ENCODE measurements at places on chromosomes 7 and 10.

GRCh38 chr10:90930070-90930837 is 9.4 kb upstream of the ANKRD1 start:
- no peak for DNase-seq

GRCh38 chr10:97179311-97179710 is 6.4 kb downstream of the SLIT1 start:
- DNase-seq: no peak

GRCh38 chr7:5382281-5382892 is 41.2 kb downstream of the TNRC18 start:
- no peak for DNase-seq

DNA sequence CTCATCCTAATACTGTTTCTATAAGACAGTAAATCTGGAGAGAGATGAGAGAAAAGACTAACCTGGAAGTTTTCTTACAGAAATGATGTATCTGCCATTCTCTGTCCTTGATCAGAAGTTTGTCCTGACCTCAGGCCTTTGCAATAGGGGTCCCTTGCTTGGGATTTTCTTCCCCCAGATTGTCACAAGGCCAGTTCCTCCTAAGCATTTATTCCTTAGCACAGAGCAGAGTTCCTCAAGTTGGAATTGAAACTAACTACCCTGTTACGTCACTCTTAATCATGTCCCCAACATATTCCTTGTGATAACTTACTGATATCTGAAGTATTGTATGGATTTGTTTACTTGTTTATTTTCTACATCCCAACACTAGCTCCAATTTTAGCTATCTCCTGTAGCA is 202.1 kb downstream of the COBL start:
- no peak for DNase-seq

- no peak for DNase-seq
Observed at GRCh38 chr10:32982911-32983909, 25.2 kb upstream of the ITGB1 start.

DNA sequence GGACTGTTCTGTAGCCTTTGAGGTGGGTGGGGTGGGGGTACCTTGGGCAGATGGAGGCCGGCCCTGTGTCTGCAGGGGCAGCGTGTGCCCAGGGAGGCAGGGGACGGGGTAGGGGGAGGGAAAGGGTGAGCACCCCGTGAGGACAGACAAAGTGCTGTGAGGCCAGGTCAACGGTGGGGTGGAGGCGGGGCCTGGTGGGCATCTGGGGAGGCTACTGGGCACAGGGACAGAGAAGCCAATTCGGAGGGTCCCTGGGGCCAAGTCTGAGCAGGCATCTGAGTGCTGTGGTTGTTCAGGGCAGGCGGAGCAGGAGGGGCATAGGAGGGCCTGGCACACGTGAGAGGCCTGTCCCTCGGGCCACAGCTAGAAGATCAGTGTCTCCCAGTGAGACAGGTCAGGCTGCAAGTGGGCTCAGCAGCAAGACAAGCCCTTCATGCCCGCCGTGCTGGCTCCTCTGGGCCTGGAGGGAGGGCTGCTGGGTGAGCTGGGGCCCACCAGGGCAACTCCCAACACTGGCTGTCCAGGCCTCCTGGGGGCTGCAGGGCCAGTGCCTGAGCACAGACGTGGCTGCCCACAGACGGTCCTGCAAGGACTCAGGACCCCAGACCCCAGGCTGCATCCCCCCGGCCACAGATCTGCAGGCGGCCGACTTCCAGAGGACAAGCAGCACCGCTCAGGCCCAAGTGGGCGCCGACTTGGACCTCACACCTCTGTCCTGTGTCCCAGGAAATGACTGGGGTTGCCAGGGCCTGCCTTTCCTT is 26.4 kb upstream of the KNDC1 start:
- DNase-seq: no peak

GRCh38 chr7:36965625-36966024 is 241.3 kb upstream of the AOAH start:
- no peak for DNase-seq

GRCh38 chr10:7484456-7485243 is 73.8 kb upstream of the SFMBT2 start:
- DNase-seq: no peak

DNA sequence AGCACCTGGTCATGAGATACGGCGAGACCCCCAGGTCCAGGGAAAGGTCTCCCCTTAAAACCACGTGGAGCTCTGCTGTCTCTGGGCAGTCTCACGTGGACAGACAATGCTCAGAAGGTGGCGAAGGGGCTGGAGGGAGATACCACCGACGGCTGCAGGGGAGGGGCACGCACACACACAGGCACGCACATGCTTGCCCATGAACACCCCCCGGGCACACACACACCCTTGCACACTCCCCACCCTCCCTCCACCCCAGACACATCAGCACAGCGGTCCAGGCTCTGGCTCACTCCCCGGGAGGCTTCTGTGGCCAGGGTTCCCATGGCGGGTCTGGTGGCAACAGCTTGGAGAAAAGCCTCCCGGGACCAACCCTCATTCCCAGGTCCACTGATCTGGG is 52.4 kb upstream of the TNRC18 start:
- DNase-seq: no peak

GRCh38 chr7:149809215-149809614 is 29.0 kb upstream of the ZNF862 start:
- DNase-seq: no peak

DNA sequence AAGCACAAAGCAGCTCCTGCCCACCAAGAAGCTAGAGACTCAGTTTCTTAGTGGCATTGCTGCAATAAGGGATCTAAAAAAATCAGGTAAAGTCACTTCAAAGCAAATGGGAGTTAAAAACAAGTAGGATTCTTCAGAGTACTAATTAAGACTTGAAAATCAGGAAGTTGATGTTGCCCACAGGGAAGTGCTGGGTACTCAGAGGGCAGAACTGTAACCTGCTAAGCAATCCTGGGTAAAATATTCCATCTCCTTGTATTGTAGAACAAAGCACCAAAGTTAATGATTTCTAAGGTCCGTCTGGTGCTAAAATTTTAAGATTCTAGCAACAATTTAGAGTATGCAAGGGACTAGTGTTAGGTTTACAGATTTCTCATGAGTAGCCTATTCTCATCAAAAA is 8.3 kb downstream of the PEX1 start:
- no peak for DNase-seq

DNA sequence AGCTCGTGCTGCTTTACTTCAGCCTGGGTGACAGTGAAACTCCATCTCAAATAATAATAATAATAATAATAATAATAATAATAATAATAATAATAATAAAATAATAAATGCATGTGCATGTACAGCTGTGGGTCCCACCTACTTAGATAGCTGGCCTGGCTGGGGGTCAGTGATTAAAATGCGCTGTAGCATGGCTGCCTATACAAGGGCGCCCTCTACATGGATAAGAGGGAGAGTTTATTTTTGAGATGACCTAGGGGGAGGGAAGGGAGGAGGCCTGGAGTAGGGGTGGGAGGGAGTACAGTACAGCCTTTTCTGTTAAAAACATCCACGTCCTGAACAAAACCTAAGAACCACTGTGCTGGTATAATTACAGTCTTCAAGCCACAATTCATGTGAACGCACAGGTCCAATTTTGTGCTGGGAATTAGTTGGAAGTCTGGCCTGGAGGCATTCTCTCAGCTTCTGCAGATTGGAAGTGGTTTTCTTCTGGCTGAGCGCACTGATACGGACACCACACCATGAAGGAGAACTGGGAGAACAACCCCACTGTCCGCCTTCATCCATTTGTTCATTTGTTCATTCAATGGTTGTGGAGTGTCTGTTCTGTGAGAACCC is 146.5 kb downstream of the TMEM178B start:
- no peak for DNase-seq

GRCh38 chr10:99929360-99929759 is 80.4 kb downstream of the DNMBP start:
- DNase-seq: no peak

GRCh38 chr7:140517546-140518369 is 38.5 kb upstream of the MKRN1 start:
- peak; percentile 73 for DNase-seq

DNA sequence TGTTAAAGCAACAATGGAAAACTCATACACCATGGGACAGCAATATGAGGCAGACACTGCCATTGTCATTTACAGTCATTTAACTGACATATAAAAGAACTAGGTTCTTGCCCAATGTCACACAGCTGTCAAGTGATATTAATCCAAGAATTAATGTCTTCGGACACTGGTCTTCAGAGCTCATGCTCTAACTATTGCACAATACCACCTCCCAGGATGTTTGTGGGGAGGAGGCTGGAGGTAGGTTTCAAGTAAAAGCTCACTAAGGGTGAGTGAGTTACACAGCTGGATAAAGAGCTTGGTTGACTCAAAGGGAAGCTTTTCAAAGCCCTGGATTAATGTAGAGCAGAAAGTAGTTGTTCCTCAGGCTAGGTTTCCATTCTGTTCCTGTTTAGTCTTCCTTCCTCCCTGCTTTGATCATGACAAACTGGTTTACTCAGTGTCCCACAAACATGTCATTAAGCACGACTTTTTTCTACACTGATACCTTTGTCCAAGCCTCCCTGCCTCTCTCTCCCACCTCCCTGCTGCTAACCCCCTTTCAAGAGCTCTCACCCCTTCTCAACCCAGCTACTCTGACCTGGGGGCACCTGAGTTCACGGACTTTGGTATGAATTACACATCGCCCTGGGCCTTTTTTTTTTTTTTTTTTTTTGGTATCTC is 987 bp upstream of the EXOC6 start:
- DNase-seq: no peak

GRCh38 chr7:103803631-103804030 is 185.8 kb downstream of the RELN start:
- no peak for DNase-seq

GRCh38 chr7:32044739-32045138 is 25.5 kb downstream of the PDE1C start:
- DNase-seq: no peak

GRCh38 chr10:117362313-117362712 is 12.9 kb downstream of the PDZD8 start:
- no peak for DNase-seq

GRCh38 chr7:37193087-37193774 is 255.4 kb downstream of the ELMO1 start:
- no peak for DNase-seq

- DNase-seq: no peak
Observed at GRCh38 chr7:16171928-16172327, 249.4 kb downstream of the CRPPA start.

DNA sequence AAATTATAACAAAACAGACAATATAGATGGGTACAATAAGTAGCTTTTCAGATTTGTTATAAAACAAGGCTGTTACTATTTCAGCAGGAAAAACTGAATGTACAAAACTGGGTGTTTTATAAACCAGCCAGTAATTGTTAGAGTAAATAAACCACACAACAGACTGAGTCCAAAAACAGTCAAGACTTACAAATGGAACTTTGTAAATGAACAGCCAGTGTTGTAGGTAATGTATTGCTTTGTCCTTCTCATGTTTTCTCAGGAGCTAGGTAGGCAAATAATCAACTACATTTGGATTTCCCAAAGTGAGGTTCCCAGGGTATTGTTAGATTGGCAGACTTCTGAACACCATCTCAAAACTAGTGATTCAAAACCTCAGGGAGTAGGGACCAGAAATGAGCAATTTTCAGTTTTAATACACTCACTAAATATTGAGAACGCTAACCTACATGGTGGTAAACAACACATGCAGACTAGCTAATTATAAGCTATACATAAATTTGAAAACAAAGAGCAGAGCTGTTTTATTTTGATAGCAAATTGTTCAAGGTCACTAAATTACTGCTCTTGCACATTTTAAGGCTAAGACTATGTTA is 36.2 kb downstream of the HERPUD2 start:
- DNase-seq: no peak

DNA sequence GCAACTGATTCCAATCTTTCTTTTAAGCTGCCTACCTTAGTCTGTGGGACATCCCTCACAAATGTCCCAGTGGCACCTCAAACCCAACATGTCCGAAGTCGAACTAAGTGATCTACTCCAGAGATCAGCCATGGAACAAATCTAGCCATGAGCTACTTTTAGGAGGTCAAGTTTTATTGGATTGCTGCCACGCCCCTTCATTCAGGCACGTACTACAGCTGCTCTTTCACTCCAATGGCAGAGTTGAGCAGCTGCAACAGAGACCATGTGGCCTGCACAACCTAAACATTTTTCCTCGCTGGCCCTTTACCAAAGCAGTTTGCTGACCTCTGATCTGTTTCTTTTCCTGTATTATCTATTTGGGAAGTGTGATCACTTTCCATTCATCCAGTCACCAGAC is 192.4 kb upstream of the CDCA7L start:
- no peak for DNase-seq

DNA sequence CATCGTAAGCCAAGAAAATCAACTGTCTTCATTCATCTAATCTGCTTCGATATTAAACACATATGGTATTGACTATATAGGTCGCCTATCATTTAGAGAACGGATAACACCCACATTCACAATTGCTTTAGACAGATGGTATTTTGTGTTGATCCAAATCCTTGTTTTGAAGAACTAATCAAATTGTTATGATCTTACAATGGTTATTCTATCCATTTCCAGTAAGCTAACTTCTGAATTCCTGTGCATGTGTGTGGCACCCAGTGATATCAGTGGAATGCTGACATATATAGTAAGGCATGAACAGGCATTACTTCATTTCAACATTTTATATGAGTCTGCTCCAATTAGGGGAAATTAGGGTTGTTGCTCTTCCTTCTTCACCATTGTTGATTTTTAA is 98.8 kb downstream of the SEMA3E start:
- no peak for DNase-seq

DNA sequence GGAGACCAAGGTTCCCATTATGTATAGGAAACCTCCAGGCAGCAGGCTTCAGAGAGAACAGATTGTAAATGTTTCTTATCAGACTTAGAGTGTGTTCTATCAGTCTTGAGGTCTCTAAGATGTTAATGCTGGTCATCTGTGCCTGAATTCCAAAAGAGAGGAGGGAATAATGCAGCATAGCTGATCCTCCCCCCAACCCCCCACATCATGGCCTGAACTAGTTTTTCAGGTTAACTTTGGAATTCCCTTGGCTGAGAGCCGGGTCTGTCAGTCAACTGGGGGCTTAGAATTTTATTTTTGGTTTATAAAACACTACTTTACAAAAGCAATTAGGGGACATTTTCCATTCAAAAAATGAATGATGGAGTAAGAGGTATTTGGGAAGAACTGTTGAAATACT is 184.3 kb downstream of the NEBL start:
- DNase-seq: no peak

GRCh38 chr7:76340617-76341131 is 18.1 kb downstream of the YWHAG start:
- no peak for DNase-seq

DNA sequence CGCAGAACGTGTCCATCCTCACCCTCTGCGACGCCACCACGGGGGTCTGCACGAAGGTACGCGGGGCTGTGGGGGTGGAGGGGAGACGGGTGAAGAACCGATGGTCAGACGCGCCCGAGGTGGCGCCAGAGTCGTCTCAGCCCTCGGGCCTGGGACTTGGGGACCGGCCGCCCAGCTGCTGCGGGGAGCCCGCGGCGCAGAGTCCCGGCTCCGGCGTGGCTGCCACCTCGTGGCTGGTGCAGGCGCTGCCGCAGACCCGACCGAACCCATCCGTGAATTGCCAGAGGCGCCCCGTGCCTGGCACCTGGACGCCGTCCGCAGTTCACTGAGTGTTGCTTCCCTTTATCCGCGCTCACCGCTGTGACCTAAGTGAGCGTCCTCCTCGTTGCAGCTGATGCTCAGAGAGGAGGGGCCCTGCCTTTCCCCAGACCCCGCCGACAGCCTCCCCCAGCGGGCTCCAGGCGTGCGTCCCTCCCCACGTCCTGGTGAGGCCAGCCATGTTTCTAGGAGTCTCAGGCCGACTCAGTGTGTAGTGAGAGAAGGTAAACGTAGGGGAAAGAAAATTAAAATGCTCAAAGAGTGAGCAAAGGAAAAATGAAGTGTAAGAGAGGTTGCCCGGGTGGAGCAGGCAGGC is 208.7 kb downstream of the PAXIP1 start:
- no peak for DNase-seq

GRCh38 chr10:92834331-92834730 is 14.0 kb upstream of the EXOC6 start:
- DNase-seq: no peak
